ENCODE measurements at places on chromosomes 5 and 9.

DNA sequence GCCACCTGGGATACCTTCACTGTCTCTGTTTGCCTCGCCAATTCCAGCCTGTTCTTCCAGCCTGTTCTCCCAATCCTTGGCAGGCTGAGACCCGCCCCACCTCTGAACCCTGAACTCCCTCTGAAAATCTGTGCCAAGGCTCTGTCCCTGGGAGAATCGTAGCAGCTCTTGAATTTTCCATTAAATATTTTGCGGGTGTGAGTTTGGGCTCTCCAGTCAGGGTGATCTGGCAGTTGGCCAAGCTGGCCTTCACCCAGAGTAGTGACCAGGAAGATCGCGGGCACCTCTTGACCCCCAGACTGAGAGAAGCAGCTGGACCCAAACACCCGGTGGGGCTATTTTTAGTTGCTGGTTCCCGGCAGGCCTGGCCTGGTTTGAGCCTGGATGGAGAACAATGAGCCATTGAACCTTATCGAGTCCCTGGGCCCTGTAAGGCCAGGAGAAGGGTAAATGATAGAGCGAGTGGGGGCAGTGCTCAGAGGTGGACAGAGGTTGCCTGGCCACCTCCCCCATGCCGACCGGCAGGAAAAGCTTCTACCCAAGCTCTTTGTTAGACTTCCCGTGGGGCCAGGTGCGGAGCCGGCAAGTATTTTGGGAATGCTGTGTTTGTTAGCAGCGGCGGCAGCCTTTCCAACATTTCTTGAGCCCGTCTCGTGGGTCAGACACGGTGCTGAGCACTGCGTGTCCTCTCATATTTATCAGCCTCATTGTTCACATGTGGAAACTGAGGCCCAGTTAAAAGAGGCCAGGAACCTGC, 146.2 kb downstream of the RGS3 start:
- no peak for DNase-seq

DNA sequence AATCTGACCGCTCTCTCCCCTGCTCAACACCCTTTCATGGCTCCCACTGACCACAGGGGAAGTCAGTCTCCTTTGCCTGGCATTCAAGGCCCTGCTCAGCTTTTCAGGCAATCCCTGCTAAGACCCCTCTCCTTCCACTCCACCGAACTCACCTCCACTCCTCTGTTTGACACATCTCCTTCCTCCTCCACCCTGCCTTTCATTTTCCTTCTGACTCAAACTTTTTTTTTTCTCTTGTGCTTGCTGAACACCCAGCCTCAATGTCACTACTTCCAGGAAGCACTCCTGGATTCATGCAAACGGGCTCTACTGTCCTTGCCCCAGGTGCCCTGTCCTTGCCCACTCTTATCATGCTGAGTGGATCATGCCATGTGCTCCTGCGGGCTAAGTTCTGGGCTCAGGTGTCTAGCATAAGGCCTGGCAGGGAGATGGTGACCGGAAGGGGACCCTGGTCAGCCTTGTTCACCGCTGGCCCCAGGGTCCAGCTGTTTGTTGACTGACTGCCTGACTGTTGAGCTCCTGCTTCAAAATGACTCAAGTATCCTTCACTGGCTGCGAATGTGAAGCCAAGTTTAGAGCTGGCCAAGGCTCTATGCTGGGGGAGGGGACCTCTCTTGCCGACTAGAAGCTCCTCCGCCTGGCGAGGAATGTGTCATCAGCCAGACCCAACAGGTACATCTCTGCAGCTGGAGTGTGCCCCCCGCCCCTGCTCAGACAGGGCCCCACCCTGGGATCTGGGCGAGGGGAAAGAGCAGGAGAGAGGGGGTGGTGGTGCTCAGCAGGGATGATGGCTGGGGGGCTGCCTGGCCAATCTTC, 6.2 kb downstream of the NR5A1 start:
- no peak for DNase-seq

DNA sequence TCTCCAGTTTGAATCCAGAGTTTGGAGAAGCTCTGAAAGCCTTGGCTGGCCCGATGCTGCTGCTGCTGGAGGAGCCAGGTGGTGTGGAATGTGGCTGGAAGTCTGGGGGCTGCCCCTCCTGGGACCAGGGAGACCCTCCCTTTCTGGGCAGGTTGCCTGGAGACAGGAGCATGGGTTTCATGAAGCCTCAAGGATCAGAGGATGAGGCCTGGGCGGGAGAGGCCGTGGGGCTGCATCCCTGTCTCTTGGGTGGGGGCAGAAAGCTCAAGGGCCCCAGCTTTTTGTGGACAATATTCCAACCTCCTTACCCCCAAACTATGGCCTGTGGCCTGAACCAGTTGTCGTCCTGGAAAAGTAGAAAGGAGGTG, 10.1 kb downstream of the FGF18 start:
- DNase-seq, result no peak

DNA sequence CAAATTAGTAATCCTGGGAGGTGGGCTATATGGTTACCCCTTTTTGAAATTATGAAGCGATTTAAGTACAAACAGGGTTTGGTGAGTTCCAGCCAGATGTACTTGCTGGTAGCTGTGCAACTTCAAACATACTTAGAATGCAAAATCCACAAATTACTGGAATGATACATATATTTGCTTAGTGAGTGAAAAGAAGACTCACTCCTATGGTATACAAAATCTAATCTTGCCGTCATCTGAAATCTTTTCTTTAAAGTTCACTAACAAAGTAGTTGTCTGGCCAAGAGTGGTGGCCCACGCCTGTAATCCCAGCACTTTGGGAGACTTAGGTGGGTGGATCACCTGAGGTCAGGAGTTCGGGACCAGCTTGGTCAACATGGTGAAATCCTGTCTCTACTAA, 64.9 kb upstream of the TJP2 start:
- DNase-seq, result no peak

DNA sequence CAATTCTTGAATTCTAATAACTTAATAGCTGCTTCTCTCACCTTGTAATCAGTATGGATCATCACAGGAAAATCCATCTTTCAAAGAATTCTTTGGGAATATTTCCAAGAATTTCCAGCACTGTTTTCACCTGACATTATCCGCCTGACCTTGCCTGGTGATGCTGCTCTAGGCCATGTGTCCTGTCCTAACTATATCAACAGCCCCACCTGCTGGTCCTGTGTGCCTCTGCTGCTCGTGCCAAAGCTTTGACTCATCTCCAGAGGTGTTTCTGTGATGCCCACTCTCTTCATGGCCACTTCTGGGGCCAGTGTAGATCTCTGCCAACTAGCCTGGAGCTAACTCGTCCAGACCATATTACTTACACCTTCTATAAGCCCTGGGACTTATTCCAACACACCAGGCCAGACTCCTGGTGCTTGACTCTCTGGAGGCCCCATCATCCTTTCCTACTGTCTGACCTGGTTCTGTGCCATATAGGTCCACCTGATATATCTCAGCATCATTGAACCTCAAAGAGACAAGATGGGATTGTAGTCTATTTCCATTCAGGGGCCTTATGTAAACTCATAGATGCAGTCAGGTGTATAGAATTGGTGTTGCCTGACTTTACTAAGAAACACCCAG, 67.5 kb upstream of the CKMT2 start:
- no peak for DNase-seq

GRCh38 chr9:87792831-87793288, 66.9 kb downstream of the CTSL start:
- DNase-seq, result peak; percentile 13

GRCh38 chr9:131733541-131734061, 6.3 kb downstream of the RAPGEF1 start:
- DNase-seq, result peak; percentile 39

DNA sequence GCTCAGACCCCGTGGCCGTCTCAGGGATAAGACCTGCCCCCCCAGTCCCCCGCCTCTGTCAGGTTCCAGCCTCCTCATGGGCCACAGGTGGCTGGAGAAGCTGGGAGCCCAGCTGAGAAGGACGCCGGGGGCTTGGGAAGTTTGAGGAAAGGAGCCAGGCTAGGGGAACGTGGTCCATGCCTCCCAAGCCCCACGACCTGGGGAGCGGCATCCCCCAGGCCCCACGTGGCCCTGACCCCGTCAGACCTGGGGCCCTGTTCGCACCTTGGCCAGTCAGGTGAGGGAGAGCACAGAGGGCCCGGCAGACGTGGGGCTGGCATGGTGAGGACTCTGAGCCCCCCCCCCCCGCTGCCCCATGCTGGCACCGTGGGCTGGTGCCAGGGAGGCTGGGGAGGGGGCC, 3.7 kb downstream of the GPSM1 start:
- DNase-seq, result no peak

DNA sequence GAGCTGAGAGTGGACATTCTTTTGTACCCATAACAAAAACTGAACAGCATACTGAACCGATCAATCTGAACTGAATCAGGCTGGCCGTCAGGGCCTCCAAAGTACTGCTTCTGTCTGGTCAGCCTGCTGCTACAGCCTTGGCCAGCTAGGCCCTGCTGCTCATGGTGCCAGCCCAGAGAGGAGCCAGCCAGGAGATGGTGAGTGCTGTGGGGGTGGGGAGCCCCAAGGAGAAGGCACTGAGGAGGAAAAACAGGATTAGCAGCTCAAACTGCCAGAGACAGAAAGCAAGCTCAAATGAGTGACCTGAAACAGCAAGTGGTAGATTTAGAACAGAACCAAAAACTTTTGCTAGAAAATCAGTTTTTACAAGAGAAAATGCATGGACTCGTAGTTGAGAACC, 23.9 kb downstream of the SRP19 start:
- DNase-seq, result no peak

DNA sequence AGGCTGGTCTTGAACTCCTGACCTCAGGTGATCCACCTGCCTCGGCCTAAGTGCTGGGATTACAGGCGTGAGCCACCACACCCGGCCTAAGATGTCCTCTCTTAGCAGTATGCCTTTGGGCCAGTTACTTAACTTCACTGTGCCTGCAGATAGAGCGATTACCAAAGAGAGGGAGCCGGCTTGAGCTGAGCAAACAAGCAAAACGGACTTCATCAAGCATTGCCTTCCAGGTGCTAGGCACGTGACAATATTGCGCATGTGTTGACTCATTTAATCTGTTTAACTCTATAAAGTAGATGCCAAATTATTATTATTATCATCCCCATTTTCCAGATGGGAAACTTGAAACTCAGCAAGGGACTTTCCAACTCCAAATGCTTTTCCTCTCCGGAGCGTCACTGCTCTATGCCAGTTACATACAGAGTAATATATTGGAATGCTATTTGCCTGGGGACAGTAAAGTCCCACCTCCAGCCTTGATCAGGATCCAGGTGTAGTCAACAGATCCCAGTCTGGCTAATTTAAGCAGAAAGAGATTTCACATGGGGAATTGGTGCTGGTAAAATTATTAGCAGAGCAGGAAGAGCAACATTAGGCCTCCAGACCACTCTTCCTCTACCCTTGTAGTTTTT, 5.6 kb upstream of the C9orf152 start:
- no peak for DNase-seq

DNA sequence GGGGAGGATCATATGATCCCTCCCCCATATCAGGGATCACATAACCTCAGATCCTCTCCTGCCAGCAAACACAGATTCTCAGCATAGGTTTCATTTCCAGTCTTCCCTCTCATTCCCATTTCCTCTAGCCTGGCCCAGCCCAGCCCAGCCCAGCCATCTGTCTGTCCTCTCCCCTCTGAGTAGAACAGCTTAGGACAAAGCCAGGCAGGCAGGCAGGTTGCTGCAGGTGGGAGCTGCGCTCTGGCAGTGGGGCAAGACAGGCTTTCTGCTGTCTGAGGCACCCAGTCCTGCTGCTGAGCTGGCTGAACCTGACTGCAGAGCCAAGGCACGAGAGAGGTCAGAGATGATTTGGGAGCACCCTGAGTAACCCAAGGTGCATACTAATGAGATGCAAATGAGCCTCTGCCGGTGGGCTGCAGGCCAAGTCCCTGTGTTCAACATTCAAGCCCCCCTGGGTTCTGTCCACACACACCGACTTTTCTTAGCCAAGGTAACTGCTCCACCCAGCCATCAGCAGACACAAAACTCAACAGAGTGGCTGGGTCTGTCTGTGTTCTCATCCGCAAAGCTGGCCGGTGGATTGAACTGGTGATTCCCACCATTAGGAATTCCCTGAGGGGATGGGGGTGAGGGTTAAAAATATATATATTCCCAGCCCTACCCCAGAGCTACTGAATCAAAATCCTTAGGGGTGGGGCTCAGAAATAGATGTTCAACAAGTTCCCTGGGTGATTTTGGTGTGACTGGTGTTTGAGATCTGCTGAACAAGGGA, 9.1 kb downstream of the FAT2 start:
- no peak for DNase-seq

DNA sequence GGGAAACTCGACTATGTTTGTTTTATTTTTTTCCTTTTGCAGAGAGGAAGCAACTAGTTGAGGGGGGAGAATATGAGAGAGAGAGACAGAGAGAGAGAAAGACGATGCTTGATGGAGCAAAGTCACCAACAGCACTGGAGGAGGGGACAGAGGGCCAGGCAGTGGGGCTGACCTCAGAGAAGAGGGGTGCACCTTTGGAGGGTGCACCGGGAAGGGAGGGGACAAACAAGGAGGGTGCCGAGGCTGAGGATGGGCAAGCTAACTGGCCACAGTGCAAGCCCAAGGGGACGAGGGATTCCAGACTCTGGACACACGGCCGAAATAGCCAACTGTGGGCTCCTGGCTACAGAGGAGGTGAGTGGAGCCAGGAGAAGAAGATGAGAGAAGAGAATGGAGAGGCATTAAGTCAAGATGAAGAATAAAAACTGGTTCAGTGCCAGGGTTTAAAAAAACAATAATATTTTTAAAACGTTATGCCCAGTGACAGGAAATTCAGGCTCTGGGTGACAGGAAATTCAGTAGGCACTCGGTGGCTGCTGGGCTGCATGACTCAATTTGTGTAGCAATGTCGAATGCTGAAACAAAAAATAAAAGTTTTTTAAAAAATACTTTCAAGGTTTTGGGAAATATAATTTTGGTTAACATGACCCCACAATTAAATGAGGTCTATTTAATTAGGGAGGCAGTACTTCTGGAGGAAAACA, 13.3 kb upstream of the GLRX start:
- no peak for DNase-seq

DNA sequence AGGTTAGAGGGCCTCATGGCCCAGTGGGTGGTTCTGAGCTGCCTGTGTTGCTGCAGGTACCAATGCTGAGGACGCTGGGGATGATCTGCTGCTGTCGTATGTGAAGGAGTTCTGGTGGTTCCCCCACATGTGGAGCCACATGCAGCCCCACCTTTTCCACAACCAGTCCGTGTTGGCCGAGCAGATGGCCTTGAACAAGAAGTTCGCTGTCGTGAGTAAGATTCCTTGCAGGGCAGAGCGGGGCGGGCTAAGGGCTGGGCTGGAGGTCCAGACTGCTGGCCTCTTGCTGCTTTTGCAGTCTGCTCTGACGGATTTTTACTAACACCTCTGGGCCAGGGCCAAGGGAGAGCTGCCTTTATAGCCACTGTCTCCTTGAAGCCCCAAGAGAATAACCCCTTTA, 26.9 kb downstream of the NDST1 start:
- no peak for DNase-seq

DNA sequence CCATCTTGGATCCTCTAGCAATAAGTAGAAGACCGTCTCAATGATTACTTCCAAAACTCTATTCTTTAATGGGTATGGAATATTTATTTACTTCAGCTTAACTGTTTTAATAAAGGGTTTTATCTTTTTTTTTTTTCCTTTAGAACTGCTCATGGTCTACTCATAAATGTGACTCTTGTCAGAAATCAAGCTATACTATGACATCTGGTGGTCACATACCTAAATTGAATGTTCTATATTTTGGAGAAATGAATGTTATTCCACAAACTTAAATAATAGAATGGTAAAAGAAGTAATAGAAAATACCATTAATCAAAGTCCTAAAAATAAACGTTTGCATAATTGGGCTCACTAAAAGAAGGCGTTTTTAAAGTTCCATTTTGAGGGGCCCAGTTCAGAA, 131.2 kb upstream of the PLCXD3 start:
- DNase-seq, result no peak
